ENCODE measurements at places on chromosomes 3 and 15.

GRCh38 chr3:181919375-181919774 lies 207.7 kb downstream of the SOX2 start:
- DNase-seq, result no peak

- DNase-seq, result no peak
Observed at GRCh38 chr3:191631496-191631895, 170.5 kb downstream of the PYDC2 start.

- no peak for DNase-seq
Observed at GRCh38 chr3:64266065-64266931, 41.0 kb upstream of the PRICKLE2 start.

DNA sequence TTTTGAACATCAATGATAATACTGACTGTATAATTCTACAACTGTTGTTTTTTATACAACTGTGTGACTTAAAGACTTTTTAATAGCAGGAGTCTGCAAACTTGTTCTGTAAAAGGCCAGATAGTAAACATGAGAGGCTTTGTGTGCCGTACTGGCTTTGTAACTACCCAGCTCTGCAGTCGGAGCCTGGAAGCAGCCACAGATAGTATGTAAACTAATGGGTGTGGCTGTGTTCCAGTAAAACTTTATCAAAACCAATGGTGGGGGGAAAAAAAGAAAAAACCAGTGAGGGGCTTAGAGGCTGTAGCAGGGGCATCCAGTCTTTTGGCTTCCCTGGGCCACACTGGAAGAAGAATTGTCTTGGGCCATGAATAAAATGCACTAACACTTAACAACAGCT lies 11.9 kb downstream of the ASB7 start:
- no peak for DNase-seq

GRCh38 chr3:69532547-69533224 lies 146.8 kb upstream of the FRMD4B start:
- no peak for DNase-seq

All from activated CD4-positive, alpha-beta T cell treated with anti-CD3 and anti-CD28 coated beads, Interleukin-2, amount 10 ng/mL, durations not matched to agents 7 days and 5 days (primary cell).